Metanephros (tissue), 2 donors: ENCODE measurements at places on chromosomes 13 and 19. TPM values are rescaled to one million over a fixed set of nuclear protein-coding genes. Genes with fewer than 3 reads are reported as not detected.

The CNN1 gene
- 8.5 TPM for total RNA-seq

The THSD8 gene
- not detected for total RNA-seq

The ZNF550 gene
- total RNA-seq, result 14.8 TPM

The EID2B gene
- 4.7 TPM for total RNA-seq

The SBNO2 gene
- total RNA-seq, result 26.6 TPM
